ENCODE measurements at places on chromosomes 4 and X.

GRCh38 chr4:169745291-169745690 is 12.5 kb downstream of the HPF1 start:
- no peak for DNase-seq

- no peak for DNase-seq
These were observed 11.7 kb downstream of the JCHAIN start for GRCh38 chr4:70654605-70655011.

DNA sequence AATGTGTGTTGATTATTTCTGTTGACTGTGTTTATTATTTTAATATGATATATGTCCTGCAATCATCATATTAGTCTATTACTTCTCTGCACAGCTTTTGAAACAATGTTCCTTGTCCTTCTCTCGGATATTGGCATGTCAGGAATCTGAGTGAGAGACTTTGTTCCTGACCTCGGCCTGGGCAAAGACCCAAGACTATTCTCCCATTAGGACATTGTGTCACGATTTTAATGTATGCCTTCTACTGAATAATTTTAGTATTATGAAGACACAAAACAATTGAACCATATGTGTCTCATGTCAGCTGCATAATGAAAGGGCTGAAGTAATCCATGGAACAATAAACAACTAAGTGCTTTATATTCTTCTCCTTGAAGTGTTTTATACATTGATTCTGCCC is 580.8 kb upstream of the TENM3 start:
- no peak for DNase-seq

DNA sequence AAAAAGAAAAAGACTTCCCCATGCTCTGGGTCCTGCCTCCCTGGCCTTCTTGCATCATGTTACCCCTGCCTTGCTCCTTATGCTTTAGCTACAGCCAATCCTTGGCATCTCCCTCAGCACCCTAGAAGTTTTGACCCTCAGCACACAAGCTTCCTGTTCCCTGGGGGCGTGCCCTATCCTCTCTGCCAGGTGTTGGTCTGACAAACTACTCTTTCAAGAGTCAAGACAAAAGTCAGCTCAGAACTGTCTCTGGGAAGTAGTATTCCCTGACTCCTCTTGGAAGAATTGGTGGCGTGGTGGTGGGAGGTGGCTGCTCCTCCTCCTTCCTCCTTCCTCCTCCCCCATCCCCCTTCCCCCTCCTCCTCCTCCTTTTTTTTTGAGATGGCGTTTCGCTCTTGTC is 41.0 kb downstream of the PRPS1 start:
- DNase-seq = no peak

- DNase-seq = no peak
These were observed 214.9 kb upstream of the ARHGAP24 start for GRCh38 chr4:85260064-85260463.

- DNase-seq = no peak
These were observed 79.9 kb upstream of the ADGRG2 start for GRCh38 chrX:19202171-19202570.

- DNase-seq = no peak
These were observed 441.3 kb downstream of the PCDH18 start for GRCh38 chr4:137090951-137091350.

- no peak for DNase-seq
These were observed 52.7 kb downstream of the CORIN start for GRCh38 chr4:47785153-47785552.

DNA sequence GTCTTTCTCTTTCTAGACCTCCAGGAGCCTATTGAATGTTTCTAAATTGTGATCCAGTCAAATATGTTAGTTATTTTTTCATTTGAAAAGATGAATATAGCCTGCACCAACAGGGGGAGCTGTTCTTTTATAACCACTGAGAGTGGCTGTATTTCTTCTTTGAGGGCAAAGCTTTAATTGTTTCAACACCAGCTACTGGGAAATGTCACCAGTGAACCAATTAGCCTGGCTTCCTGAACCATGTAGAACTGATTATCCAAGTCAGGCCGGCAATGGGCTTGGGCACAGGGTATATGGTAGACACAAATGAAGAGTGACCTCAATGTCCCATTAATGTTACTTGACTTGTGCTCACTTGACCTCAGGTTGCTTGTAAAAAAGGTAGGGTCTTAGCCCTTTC is 4.8 kb upstream of the DAPP1 start:
- DNase-seq = no peak

GRCh38 chr4:11281720-11282119 is 147.0 kb downstream of the HS3ST1 start:
- no peak for DNase-seq

DNA sequence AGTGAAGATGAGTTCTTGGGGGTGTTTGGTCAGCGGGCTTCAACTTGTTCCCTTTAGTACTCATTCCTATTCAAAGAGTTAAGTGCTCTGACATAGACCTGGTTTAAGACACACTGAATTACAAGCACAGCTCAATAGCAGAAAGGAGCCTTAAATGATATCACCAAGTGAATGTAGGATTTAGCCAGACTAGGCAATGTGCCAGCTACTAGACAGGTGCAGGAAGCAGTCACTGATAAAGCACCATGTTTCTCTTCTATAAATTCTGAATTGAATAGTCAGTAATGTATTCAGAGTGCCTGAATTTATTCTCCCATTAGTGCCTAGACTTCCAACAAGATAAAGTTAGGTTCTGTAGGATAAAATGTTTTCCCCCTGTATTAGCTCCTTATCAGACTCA is 63.6 kb downstream of the ASB9 start:
- no peak for DNase-seq

DNA sequence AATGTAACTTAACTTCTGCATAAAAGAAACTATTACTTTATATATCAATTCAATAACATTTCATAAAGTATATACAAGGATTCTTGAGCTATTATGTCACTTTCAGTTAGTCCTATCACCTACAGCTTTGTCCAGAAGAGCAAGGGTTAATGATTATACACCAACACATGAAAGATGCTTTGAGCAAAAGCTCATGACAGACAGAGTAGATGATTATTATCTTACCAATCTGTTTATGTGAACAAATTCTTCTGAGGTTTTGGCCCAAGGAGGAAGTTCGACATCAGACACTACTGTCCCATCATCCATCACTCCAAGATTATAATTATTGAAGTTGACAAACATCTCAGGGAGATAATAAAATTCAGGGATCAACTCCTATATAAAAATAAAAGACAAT is 166.7 kb upstream of the MAB21L2 start:
- no peak for DNase-seq

GRCh38 chr4:20026456-20026855 is 225.2 kb upstream of the SLIT2 start:
- DNase-seq = no peak

GRCh38 chr4:153997516-153997915 is 208.6 kb upstream of the SFRP2 start:
- DNase-seq = no peak

DNA sequence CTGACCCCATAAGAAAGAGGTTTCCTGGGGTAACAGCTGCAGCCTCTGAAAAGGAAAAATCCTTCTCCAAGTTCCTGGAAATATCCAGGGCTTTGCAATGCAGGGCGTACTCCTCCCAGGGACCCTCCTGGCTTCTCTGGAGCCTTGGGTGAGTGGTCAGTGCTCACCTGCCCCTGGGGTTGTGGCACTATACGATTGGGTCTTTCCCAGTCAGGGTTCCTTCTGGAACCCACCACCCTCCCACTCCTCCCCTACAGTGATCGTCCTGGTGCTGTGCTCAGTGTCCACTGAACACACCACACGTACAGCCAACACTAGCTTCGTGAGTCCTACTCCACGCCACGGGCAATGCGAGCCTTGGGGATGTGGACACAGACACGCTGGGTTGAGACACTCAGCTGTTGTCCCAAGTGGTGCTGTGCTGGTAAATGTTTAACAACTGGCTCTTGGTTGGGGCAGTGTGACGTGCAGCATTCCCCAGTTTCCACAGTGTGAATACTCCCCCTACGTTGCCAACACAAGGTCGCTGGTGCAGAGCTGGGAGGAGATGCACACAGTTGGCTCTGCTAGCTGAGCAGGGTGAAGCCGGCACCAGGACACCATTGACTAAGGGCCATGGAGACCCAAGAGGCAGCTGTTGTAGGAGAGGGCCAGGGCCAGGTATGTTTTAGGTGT is 65.4 kb downstream of the HTRA3 start:
- DNase-seq = no peak

DNA sequence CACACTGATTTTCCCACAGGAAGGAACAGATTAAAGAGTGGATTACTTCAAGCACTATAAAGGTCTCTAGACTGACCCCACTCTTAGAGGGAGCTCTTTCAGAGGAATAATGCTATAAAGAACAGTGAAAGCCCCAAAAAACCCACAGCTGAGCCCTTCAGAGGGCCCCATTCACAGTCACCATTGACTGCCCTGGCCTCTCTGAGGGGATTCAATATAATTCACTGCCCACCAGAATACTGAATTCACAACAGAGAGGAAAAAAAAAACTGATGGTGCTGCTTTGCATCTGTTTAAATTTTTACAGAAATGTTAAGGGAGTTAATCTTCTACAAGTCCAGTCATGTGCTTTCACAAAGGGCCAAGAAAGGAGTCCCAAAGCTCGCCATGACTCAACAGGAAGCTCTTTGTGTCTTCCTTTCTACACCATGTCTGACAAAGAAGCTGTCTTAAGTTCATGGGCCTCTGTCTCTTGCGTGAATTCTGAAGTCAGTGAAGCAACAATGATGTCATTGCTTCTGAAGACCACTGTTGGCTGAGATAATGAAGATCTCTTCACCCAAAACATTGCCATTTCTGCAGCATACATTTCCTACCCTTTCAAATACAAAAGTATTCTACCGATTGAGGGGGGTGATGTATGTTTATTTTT is 174.9 kb downstream of the ADAMTS3 start:
- no peak for DNase-seq

DNA sequence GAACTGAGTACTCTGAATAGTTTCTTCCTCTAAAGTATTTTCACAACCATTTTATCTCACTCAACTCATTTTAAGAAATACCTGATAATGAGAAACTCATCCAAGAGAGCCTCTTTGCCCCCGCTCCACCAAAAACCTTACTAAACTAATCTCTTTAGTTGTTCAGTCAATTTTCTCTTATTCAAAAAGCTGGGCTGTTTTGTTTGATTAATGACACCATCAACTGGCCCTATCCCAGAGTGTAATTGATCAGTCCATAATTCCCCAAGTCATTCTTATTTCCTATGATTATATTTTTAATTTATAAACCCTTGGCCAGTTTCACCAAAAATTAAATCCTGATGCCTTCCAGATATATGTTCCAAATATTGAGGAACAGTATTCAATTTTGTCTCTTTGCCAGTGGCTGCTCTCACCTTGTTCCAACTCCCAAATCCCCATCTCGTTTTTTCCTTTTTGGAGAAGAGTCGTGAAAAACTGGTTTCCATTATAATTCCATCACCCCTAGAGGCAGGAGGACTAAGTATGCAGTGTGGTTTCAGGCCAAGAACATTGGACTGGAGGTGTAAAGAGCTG is 10.4 kb downstream of the LIMCH1 start:
- no peak for DNase-seq

DNA sequence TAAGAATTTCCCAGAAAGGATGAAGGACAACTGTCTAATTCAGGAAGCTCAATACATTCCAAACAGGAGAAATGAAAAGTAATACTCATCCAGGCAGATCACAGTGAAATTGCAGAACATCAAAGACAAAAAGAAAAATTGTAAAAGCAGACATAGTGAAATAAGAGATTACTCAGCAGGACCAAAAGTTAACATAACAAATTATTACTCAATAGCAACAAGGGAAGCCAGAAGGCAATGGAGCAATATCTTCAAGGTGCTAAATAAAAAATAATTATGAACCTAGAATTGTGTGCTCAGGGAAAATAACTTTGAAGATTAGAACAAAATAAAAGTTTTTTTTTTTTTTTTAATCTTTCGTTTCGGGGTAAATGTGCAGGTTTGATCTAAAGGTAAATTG is 30.5 kb upstream of the ENPP6 start:
- DNase-seq = no peak

DNA sequence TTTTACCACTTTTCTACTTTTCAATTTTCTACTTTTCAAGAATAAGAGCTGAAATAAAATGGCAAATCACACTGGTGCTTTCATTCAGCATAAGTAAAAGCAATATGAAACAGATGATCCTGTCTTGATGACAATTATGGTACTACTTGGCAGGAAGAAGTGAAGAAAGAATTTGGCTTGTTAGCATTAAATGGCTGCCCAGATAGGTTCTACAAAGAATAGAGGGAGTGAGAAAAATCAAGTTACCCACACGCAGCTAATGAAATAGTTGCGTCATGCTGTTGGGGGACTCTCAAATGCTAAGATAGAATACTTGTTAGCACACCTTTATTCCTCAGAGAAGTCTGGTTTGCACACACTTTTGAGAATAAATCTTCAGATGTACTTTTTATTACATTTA is 12.5 kb upstream of the LCORL start:
- no peak for DNase-seq

DNA sequence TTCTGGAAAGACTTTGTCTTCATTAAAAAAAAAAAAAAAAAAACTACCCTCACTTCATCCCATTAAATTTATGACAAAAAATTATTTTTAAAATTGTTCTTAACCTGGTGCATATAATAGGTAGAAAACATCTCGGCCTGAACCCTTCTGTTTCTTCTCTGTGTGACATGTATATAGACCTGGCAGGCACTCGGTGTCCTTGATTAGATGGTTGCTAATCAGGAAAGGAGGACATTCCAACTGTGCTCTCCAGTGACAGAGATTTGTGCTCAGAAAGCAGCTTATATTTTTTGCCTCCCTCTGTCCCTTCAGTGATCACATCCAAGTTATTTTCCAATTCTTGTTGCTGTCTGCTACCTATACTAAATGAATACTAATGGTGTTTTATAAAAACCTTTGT is 355.6 kb downstream of the CBLL2 start:
- DNase-seq = no peak

- no peak for DNase-seq
These were observed 51.7 kb downstream of the PHF8 start for GRCh38 chrX:53992589-53992988.

DNA sequence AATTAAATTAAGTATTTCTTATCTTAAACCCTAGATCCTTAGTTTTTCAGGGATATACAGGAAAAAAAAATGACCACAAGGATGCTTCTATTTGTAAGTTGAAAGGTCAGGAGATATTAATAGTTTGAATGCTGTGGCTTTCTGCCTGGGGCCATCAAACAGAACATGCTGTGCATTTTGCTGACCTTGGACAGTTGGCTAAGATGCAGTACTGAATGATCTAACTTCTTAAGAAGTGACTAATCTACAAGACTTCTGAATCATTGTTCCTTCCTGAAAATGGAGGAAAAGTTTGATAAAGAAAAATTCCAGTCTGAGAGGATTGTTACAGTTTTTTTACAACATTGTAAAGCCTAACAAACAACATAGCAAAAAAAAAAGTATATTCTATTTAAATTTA is 237.8 kb upstream of the JADE1 start:
- no peak for DNase-seq

- no peak for DNase-seq
These were observed 102.1 kb downstream of the UCHL1 start for GRCh38 chr4:41358647-41359421.

DNA sequence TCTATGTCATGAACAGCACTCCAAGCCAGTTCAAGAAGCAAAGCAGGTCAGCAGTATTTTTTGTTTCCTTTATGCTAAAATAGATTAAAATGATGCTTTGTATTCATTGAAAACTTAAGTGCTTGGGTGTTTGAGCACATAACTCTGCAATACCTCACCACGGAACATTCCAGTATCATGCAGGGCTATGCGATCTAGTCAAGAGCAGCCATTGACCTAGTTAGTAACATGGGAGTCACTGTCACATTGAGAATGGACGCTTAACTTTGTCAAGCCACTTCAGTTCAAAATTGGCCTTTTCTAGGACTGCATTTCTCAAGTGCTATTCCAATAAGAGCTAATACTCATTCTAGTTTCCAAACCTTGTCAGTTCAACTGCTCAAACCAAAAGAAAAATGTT is 160.1 kb upstream of the FSTL5 start:
- DNase-seq = no peak
